ENCODE measurements at places on chromosomes 6 and 20.

GRCh38 chr6:107083921-107084320 lies 31.4 kb downstream of the BEND3 start:
- DNase-seq = no peak

DNA sequence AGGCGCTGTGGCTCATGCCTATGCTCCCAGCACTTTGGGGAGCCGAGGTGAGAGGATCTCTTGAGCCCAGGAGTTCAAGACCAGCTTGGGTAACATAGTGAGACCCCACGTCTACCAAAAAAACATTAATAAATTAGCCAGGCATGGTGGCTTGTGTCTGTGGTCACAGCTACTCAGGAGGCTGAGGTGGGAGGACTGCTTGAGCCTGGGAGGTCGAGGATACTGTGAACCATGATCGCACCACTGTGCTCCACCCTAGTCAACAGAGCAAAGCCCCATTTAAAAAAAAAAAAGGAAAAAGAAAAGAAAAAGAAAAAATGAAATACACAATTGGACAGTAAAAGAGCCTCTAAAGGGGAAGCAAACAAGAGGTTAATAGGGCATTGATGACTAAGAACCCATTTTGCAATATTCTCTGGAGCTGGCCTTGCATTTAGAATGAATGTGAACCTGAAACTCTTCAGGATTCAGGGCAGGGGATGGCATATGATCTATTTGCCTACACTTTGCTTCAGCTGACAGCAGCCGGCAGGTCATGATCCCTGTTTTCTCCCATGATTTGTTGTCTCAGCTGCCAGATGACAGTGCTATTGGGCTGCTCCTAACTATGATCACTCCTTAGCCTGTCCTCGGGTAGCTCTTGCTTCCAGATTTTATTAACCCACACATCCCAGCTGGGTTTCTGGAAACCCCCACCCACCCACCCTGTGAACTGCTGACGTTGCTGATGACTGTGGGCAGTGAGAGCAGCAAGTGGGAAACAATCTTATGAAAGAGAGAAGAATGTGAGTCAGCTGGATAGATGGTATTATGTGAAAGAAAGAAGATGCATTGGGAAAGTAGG lies 83.8 kb upstream of the ELOVL5 start:
- no peak for DNase-seq

DNA sequence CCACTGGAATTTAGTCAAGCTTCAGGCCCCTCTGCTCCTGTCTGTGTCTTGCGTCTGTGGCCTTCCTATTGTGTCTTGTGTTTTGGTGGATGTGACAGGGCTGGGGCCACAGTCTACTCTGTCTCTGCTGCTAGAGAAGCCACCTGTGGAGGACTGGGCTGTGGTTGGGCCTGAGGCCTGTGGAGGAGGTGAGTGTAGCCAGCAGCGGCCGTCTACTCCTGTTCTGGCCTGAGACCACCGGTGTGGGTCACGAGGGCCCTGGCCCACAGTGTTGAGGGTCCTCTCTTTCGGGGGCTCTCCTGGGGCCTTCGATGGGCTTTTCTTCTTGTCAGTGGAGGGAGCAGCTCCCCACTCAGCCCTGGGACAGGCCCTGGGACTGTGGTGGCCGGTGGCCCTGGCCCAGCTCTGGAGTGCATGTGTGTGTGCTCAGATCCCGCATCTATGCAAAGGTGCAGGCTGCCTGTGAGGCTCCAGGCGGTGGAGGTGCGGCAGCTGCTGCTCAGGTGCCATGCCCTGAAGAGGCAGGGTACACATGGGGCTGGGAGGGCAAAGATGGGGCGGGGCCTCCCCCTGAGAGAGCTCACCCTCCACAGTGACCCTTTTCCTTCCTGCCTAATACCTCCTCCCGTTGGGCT lies 20.8 kb downstream of the SDCBP2 start:
- no peak for DNase-seq

DNA sequence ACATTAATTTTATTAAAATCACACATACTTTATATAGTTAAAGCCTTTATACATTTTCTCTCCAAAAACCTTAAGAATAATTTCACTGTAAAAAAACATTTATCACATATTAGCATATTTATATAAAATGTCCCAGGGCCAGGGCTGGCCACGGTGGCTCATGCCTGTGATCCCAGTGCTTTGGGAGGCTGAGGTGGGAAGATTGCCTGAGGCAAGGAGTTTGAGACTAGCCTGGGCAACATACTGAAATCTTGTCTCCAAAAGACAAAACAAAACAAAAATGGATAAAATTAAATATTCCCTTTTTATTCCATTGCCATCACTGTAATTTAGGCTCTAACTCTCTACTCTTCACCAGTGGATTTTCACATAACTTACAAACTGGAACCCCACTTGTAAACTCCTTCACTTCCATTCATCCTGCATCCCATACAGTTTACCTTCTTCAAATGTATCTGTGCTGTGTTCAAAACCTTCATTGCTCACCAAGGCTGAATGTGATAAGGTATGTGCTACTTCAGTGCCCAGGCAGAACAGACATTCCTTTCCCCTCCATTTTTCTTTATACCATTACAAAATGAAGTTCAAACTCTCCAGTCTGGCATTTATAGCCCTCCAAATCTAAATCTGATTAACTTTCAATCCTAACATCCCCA lies 42.9 kb upstream of the PIM1 start:
- no peak for DNase-seq

DNA sequence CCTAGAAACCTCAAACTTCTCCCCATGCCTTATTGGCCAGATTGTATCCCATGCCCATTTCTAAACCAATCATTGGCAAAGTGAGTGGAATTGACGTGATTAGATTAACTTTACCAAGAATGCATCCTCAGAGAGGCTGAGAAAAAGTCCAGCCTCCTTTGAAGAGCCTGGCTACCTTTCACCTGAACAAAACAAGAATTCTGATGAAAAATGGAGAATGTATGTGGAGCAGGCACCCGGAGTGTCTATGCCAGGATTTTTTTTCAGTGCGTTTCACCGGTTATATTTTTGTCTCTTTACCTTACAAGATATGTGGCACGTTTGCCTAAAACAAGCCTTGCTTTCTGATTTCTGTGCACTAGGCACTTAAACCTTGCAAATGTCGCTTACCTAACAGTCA lies 6.1 kb upstream of the TRAM2 start:
- DNase-seq = no peak

DNA sequence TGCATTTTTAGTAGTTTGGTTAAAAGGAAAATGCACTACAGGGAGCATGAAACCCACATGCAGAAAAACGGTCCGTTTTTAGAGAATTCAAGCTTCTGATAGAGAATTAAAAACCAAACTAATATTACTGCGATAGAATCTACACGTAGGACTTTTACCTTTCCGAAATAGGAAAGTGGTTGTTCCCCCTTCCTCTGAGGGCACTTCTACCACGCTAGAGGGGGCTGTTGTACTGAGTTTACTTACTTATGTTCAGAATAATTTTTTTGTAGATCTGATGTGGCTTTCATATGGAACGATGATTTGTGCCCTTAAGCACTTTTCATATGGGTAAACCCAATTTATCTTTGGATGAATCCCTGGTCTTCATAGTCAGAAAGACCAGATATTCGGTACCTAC lies 264.3 kb upstream of the PLN start:
- peak; percentile 50 for DNase-seq

- DNase-seq = no peak
Measured at GRCh38 chr6:167073679-167074274, 49.1 kb upstream of the CCR6 start.

DNA sequence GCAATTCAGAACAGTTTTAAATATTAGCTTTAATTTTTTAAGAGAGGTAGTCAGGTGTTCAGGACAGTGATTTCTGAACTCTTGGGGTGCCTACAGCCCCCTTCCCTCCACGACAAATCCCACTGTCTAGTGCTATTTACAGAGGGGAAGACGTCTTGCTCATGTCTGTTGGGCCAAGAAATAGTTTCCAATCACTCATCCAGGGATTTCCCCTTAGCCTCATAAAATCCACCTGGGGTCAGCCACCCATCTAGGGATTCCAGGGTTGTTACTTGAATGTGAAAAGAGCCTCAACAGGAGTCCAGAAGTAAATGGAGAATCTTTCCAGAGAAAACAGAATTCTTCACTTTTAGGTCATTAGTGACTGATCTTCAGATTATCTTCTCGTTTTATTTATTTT lies 37.0 kb downstream of the BICRAL start:
- no peak for DNase-seq

DNA sequence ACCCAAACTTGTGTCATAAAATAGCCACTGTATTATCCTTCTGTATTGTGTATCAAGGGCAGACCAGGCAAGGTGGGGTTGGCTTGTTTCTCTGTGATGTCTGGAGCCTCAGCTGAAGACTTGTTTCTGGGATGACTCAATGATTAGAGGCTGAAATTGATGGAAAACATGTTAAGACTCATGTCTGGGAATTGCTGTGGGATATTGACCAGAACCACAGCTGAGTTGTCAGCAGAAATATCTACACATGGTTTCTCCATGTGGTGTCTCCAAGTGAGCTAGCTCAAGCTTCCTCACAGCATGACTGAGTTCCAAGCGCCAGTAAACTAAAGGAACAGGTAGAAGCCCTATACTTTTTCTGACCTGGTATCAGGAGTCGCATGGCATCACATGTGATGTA lies 128.5 kb upstream of the SYNDIG1 start:
- no peak for DNase-seq

DNA sequence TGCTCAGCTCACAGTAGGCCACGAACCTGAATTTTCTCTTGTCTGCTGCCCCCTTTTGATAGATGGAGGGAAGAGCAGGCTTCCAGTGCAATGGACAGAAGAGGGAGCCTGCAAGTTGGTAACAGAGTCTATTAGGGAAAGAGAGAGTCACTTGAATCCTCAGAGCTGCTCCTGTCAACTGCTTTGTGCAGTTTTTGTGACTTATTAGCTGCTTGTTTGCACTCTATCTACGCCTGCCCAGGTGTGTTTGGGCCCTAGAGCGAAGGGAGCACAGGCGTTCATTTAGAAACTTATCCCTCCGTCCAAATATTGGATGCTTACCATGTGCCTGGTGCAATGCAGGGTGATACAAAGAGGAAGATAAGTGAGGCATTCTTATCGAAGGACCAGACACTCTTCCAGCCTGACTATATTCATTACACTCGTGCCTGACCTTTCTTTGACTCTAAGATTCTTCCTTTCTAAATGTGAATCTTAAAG lies 11.6 kb upstream of the SLC2A12 start:
- DNase-seq = peak; percentile 77

DNA sequence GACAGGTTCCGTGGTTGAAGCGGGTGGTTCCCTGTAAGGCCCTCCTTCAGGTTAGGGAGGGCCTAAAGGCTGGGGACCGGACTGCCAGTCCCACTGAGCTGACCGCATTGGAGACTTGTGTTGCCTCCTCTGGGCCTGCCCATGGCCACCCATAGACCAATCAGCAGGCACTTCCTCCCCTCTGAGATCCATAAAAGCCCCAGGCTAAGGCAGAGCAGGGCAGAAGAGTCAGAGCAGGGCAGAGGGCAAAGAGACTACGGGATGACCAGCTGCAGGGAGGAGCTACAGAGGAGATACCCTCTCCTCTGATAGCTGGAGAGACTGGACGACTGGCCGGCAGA lies 537.4 kb downstream of the TENT5A start:
- no peak for DNase-seq

DNA sequence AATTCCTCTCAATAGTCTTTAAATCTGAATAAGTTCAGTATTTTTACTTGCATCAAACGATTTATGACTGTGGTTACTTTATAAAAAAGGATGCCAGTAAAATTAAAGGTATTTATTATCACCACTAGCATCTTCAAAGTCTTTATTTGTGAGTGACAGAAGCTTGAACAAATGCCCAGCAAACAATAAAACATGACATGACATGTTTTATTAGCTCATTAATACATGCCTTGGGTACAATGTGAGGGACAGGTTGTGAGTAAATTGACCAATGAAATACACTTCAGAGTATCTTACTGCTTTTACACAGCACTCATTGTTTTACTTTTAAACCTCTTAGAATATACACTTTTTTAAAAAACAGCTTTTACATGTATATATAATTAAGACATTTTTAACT lies 113.4 kb upstream of the BEND3 start:
- no peak for DNase-seq

GRCh38 chr6:100595456-100595855 lies 130.7 kb upstream of the SIM1 start:
- DNase-seq = no peak

DNA sequence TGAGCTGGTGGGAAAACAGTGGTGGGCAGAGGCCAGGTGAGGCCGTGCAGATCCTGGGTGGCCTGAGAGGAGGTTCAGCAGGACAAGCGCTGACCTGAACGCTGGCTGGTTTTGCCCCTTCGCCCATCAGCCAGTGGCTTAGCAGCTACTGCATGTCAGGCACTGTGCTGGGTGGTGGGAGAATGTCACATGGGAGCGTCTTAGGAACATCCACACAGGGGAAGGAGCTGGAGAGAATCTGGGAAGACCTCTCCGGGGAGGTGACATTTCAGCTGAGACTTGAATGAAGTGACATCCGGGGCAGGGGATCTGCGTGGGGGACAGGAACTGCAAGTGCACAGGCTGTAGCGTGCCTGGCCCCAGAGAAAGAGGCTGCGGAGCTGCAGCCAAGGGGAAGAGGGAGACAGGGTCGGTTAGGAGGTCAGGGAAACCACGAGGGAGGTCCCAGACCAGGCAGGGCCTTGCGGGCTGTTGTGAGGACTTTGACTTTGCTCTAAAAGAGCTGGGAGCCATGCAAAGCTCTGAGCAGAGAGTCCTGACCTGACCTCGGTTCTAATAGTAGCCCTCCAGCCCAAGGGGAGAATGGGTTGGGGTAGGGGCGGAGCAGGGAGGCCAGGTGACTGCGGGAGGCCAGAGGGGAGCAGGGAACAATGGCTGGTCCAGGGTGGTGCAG lies 156.8 kb upstream of the PTPN1 start:
- no peak for DNase-seq

DNA sequence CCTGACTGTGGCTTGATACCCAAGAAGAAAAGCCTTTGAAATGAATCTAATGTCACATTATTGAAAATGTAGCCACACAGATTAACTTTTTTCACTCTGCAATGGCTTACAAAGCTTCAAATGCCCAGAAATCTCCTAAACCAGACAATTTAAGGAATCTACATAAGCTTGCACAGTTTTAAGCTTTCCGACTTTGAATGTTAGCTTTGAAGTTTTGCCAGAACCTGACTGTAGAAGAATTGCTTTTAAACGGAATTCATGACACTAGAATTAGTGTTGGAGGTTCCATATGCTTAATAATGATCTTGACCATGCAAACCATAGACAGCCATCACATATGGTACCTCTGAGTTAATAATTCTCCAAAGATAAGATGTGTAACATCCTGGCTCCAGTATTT lies 798.5 kb upstream of the EPHA7 start:
- DNase-seq = no peak
